ENCODE measurements at places on chromosomes 11 and 22.

DNA sequence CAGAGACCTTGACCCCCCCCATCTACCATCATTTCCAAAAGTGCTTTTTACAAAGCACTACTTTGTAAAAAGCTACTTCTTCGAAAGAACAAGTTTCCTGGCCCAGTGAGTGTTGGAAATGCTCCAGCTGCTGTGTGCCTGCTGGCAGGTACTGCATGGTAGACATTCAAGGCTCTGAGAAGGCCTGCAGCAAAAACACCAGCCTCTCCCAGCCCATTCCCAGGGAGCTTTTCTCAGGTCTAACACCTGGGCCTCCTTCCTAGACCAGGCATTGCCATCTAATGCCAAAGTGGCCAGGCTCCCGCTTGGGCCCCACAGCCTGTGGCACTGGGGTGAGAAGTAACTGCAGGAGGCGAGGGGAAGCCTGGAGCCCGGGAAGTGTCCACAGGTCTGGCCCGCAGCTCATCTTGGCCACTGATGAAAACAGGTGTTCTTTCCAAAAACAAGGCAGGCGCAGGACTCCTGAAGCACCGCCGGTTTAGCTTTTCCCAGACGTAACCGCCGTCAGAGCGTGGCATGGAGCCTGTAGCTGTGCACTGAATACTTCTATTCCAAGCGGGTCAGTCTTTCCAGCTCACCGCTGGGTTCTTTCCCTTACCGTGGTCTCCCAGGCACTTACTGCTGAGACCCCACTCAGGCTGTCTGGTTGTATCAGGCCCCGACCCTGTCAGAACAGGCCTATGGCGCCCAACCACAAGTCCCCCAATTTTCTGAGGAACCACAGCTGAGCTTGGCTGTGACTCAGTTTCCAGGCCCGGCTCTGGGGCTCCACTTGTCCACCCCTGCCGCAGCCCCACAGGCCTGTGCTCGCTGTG lies 1.2 kb upstream of the TCIRG1 start:
- no peak for DNase-seq

GRCh38 chr11:83682611-83682973 lies 396.4 kb upstream of the CCDC90B start:
- DNase-seq = no peak

DNA sequence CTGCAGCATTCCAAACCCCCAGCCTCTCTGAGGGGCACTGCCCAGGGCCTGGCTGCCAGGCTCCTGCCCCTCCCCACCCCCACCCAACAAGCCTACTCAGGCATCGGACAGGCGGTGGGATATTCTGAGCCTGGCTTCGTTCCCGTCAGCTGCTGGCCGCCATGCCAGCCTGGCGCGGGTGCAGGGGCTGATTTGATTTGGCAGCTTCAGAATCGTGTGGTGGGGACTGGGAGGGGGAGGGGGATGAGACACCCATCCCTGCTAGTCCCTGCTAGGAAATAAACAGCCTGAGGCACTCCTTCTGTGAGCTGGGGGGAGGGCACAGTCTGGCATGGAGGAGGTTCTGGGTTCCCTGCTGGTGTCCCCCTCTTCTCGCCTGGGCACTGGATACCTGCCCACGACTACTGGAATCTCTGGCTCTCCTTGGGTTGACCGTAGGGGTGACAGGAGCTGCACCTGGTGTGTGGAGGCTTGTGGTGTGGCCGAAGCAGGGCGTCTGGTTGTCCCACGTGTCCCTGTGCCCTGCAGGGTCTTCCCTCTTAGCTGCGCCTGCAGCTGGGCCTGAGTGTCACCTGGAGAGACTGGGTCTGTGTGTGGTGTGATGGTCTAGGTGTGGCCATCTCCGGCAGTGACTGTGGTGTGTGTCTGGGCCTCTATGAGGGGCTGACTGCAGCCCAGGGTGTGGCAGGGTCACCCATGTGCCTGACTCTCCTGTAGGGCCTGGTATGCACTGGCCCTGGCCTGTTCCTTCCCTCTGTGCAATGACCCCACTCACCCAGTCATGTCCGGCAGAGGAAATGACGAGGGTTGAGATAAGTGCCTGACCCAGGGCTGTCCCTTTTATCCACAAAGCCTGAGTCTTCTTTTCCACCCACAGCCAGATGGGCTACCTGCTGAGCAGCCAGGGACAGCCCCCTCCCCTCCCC lies 42.2 kb downstream of the PDE2A start:
- no peak for DNase-seq

- no peak for DNase-seq
Observed at GRCh38 chr11:45754261-45754709, 50.7 kb upstream of the SLC35C1 start.

DNA sequence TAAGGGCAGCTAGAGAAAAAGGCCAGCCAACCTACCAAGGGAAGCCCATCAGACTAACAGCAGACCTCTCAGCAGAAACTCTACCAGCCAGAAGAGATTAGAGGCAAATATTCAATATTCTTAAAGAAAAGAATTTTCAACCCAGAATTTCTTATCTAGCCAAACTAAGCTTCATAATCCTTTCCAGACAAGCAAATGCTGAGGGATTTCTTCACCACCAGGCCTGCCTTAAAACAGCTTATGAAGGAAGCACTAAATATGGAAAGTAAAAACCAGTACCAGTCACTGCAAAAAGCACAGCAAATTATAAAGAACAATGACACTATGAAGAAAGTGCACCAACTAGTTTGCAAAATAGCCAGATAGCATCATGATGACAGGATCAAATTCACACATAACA lies 30.6 kb upstream of the CASP12 start:
- no peak for DNase-seq

DNA sequence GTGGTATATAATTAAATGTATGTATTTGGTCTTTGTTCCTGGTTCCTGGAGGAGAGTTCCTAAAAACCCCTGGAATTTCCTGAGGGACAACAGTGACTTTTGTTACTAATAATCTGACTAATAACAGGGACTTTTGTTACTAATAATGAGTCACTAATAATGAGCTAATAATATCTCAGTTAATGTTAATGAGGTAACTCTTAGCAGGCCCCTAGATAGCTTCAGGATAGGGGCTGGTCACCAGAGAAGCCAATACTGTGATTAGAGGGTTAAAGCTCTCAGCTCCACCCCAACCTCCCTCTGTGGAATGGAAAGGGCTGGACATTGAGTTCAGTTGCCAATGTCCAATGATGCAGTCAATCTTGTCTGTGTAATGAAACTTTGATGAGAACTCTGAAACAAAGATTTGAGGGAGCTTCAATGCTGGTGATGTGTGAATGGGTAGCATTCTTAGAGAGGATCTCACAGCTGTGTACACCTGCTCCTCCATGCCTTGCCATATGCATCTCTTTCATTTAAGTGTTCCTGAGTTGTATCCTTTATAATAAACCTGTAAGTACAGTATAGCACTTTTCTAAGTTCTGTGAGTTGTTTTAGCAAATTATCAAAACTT lies 1431.4 kb upstream of the TENM4 start:
- no peak for DNase-seq

DNA sequence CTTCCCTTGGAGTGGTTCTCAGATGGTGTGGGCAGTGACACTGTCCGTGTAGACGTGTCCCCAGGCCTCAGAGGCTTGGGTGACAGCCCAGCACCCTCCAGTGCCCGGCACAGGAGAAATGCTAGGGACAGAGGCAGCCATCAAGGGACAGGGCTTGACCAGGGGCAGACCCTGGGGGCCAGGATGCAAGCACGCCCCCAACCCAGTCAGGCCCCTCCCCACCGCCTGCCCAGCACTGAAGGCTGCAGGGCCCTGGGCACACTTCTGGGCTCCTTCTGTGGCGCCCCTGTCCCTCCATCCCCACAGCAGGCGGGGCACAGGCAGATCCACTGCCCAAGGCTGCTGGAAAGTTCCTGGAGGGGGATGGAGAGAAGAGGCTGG lies 11.1 kb downstream of the IGF2 start:
- no peak for DNase-seq

GRCh38 chr11:2914455-2915195 lies 14.6 kb downstream of the PHLDA2 start:
- DNase-seq = no peak

DNA sequence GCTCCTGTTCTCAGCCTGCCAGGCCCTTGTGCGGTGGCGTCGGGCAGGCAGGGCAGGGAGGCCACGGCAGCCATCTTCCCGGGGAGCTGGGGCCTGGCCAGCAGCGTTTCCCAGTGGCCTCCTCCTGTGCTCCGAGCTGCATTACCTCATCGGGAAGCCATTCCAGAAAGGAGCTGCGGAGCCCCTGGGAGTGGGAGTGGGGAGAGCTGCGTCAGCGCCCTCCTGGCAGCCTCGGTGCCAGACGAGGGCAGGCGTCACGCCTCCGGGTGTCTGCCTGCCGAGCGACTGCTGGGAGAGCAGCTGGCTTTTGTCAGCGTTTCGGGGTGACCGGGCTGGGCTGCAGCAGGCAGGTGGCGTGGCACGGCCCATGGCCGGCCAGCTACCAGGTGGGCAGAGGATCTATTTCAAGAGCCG lies 30.9 kb upstream of the WNT7B start:
- no peak for DNase-seq

DNA sequence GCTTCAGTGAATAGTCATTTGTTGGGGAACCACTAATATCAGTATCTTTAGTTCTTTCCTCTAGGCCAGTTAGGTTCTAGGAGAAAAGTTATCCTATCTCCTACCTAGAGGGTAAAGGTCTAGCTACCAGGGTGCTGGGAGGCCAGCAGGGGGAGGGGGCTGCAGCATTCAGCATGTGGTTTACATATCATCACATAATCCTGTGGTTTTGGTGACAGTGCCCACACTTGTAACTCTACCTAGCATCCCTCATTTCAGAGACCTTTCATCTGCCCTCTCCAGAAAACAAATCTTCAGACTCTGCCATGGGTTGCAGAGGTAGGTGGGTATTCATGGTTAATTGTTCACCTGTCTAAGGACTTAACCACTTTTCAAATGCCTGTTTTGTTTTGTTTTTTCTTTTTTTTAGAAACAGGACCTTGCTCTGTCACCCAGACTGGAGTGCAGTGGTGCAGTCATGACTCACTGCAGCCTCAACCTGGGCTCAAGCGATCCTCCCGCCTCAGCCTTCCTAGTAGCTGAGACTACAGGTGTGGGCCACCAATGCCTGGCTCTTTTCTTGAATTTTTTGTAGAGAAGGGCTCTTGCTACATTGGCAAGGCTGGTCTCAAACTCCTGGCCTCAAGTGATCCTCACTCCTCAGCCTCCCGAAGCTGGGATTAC lies 146.8 kb downstream of the ENTHD1 start:
- no peak for DNase-seq

DNA sequence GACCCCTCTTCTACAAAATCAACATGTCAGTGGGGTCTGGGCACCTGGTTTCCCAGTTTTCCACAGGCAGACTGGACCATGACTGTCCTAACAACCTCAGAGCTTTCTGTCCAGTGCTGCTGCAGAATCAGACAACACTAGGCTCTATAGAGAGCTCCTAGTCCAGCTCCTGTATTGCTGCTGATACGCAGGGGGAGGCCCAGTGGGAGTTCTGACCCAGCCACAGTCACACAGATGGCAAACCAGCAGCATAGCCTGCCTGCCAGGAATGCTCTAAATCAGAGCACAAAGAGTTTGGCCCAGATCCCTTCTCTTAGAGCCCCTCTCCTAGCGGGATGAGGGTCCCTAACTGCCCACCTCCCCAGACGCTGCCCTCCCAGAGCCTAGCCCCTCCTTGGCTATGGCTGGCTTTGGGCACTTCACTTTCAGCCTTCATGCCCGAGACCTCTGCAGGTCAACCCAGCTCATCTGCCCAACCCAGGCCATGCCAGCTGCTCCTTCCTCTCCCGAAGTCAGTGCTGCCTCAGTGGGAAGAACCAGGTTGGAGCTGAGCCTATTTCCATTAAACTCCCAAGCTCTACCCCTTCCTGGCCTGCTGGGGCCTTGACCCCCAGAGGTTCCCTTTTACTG lies 15.8 kb upstream of the SLCO2B1 start:
- DNase-seq = no peak

DNA sequence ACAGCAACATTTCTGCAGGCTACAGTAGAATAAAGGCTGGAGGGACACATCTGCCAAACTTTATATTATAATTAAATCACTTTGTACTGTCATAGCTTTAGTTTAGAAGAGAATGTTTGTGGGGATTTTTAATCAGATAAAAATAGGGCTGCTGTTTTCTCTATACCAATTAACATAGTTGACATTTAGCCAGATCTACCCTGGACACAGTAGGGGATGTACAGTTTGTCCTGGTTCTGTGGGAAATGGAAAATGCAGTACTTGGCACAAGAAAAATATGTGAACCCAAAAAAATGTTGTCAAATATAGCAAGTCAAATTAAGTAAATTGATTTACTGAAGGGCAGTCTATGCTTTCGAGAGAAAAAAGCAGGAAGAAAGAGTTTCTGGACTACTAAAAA lies 20.8 kb upstream of the PICALM start:
- no peak for DNase-seq

DNA sequence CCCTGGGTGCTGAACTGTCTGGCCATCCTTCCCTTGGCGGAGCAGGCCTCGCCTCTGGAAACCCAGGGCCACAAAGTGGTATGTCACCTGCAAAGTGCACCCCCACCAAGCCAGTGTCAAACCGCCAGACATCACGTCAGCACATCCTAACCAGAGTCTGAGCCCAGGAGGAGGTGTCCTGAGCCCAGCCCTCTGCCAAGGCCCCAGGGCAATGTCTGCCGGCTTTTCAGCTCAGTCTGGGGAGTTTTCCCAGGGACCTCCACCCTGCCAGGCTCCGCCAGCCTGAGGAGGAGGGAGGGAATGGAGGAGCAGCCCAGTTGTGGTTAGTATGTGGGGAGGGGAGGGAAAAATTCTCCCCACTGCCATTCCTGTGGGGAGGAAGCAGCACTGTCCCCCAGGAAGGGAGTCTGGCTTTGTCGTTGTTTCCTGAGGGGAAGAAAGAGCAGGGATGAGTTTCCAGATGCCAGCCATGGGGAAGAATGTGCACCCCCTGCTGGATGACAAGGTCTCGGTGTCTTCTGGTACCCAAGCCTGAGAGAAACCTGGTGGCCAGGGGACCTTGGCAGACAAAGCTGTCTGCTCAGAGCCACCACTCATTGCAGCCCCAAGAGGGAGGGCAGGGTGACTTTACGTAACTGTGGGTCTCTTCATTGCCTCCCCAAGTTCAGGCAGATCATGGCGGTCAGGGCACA lies 81.4 kb upstream of the CD82 start:
- no peak for DNase-seq

DNA sequence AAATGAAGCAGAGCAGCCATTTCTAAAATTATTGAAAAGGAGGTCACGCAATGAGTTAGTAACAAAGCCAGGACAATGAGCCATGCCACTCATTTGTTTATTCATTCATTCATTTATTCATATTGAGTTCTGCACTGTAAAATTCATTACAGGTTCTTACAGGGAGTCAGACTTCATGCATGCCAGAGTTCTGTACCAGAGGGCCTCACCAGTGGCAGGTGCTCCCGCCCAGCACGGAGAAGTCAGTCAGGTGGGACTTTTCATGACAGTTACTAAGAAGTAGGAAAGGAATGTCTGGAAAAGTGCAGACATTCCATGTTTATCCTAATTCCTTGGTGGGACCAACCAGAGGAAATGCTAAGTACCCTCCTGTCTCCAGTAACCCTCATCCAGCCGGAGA lies 217.5 kb upstream of the BLID start:
- no peak for DNase-seq

- DNase-seq = no peak
Observed at GRCh38 chr22:29284196-29284595, 16.1 kb downstream of the EWSR1 start.

DNA sequence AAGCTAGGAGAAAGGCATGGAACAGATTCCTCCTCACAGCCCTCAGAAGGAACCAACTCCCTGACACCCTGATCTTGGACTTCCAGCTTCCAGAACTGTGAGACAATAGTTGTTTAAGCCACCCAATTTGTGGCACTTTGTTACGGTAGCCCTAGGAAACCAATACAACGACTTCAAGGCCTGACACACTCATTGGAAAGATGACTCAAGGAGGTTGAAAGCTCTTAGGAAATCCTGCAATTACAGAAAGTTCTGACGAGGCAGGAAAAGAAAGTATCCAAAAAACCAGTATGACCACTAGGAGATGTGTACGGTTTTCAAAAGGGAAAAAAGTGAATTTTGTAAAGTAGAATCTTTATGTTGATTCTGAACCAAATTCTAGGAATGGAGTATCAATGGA lies 161.4 kb downstream of the SWAP70 start:
- DNase-seq = no peak

All from SK-N-MC (cell line).